ENCODE measurements at places on chromosomes 3 and 15.

- no peak for DNase-seq
These were observed 25.5 kb downstream of the CHP1 start for GRCh38 chr15:41256577-41257038.

DNA sequence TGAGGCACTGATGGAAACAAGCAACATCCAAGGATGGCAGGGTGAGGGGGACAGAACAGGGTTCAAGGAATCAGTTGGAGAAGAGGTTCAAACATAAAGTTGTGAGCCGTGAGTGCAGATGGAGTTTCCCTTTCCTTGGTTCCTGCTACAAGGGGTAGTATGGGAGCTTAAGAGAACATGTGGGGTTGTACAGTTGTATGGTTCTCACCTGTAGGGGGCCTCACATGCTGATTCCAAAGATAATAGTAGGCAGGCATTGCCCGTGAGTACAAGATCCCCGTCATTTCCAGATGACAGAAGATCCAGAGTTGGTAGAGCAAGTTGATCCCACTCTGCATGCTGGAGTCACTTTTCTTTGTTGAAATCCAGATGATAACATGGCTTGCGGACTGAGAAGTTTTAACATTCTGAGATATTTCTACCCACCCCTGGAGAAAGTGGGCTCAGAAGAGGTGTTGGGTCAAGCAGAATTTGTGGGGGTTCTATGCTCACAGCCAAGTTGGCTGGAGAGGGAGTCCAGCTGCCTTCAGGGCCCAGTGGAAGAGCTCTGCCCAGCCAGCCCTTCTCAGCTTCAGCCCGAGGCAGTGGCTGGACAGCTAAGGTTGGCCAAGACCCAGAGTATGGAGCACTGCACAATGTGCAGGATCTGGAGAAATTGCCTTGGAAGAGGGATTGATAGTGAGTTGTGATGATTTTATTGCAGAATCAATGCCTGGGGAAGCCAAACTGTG lies 141.8 kb downstream of the THSD4 start:
- no peak for DNase-seq

DNA sequence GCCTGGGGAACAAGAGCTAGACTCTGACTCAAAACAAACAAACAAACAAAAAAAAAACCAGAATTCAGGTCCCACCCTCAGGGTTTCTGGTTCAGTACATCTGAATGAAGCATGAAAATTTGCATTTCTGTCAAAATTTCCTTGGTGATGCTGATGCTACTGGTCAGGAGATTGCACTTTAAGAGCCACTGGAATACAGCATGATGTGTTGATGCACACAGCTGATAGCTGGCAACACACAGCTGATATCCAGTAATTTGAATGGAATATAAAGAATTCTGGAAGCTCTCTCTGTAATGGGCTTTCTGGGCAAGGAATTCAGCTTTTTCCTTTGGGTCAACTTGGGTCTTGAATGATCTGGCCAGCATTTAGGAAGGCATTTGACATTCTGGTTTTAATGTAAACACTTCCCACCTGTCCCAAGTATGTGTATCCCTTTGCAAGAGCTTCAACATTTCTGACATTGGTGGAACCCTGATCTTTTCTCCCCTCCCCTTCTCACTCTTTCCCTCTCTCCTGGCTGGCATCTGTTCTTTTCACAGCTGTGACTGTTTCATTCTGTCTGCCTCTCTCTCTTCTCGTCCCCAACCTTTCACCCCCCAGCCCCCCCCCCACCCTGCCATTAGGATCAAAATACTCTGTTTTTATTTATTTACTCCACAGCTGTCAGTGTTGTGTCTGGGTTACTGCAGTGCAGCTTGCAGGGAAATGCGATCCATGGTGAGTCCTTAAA lies 189.5 kb downstream of the TPRG1 start:
- no peak for DNase-seq

DNA sequence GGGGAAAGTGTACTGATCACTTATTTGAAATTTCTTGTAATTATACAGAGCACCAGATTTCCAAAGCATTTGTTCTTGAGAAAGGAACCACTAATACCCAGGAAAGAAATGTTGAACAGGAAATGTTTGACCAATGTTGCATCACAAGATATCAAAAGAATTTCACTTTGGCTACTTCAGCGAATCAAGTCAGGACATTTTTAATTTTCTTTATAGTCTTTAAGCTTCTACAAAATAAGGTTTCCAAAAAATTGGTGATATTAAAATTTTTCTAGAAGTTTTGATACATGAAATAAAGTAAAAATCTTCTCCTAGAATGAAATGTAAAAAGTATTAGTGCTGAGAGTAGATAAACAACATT lies 421.9 kb downstream of the MECOM start:
- DNase-seq, result no peak

DNA sequence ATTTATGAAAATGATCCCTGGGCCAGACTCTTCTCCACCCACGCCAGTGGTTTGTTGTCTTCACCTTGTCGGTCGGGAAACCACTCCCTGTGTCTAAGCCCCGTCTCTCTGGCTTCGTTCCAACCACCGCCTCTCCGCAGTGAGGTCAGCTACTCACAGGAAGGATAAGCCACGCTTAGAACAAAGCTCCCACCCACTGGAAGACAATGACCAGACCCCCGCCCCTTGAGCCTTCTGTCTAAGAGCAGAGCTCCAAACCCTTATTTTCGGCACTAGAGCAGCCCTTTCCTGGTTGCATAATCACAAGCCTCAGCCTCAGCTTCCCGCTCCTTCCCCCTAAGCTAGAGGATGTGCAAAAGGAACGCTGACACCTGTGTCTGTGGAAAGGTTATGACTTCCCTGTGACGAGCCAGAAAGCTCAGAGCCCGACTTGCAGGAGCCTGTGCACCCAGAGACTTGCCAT lies 114.9 kb upstream of the MEF2A start:
- no peak for DNase-seq

- DNase-seq, result no peak
These were observed 37.6 kb downstream of the ZNF148 start for GRCh38 chr3:125337506-125337905.

DNA sequence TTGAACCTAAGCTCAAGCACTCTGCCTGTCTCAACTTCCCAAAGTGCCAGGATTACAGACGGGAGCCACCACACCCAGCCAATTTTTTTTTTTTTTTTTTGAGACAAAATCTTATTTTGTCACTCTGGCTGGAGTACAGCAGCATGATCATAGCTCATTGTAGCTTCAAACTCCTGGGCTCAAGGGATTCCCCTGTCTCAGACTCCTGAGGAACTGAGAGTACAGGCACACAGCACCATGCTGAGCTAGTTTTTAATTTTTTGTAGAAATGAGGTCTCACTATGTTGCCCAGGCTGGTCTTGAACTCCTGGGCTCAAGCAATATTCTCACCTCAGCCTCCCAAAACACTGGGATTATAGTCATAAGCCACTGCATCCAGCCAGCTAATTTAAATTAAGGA lies 36.8 kb upstream of the SUCLG2 start:
- no peak for DNase-seq

DNA sequence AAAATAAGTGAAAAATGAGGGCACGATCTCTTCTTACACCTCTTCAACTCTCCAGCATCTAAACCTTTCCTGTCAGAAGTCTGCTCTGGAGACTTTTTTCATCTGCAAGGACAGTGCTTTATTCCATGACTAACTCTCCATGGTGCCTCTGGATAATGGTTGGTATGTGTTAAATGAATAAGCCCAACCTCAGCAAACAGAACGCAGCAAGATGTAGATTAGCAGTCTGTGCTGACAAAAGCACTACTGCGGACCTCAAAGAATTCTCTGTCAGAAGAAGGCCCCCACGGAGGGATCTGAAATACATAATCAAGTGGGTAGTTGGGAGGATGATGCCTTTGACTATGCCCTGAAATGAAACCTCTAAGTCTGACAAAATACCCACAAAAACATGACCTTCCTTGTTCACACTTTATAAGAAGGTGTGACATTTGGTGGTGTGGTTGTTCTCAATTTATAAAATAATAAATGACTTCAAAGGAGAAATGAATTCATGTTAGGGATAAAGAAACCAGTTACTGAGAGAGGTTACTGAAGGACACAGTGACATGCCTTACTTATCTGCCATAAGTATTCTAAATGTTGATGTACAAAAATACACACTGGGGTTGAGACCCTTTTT lies 43.2 kb upstream of the ADCY5 start:
- no peak for DNase-seq

GRCh38 chr15:29815000-29815710 lies 7.1 kb downstream of the TJP1 start:
- DNase-seq, result no peak

DNA sequence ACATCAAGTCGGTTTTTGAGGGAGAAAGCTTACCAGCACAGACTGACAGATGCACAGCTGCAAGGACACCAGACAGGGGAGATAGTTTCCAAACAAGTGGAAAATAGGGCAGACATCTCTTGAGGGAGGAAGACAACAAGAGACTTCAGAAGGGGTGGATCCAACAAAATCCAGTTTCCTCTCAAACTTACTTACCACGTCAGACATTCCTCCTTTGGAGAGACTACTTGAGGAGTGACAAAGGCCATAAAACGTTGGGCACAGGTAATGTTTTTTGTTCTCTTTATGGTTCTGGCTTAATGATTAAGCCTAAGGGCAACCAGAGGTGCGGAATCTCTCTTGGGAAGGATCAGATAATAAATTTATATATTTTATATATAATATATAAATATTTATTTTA lies 76.1 kb downstream of the CD200 start:
- DNase-seq, result no peak

DNA sequence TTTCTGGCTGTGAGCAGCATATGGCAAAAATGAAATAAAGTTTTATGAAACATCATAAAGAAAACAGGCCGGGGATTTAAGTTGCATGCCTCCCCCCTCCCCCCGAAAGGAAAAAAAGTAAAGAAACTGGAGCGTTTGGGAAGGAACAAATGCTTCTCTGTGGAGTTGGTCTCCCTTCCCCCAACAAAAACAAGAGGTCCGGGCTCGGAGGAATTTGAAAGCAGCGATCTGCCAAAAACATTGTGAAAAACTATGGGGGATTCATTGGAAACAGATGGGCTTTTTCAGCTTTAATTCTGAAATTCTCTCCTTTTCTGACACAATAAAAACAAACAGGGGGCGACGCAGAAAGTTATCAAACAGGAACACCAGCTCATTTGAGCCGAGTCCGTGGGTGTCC lies 17.0 kb downstream of the RGMA start:
- DNase-seq, result no peak

DNA sequence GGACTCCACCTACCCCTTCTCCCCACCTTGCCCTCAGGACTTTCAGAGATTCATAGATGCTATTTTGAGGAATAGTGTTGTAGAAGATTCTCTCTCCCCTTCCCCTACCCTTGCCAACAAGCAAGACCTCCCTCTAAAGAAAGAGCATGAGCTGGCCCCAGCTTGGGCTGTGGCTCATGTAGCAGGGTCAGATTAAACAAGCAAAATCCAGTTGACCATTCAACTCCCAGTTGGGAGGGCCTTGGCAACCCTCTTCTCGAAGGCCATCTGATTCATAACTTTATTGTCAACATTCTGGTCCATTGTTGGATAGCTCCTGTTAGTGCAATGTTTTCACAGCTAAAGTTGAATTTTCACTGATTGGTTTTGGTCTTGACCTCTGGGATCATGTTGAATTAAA lies 41.1 kb downstream of the TNFAIP8L3 start:
- DNase-seq, result no peak

DNA sequence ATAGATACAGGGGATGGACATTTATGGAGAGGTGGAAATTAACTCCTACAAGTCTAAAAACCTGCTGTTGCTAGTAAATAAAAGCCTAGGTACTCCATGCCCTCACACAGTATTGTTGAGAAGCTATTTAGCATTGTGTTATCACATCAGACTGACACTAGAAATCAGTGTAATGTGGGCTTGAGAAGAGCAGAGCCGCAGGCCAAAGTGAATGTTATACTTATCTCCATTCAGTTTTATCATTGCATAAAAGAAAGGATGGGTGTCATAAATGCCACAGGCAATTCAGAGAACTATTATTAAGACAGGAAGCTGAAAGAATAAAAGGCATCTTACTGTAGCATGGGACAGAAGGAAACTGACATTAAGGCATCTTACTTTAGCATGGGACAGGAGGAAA lies 13.7 kb upstream of the ISLR start:
- no peak for DNase-seq

GRCh38 chr15:32977506-32977905 lies 217.0 kb downstream of the FMN1 start:
- no peak for DNase-seq

DNA sequence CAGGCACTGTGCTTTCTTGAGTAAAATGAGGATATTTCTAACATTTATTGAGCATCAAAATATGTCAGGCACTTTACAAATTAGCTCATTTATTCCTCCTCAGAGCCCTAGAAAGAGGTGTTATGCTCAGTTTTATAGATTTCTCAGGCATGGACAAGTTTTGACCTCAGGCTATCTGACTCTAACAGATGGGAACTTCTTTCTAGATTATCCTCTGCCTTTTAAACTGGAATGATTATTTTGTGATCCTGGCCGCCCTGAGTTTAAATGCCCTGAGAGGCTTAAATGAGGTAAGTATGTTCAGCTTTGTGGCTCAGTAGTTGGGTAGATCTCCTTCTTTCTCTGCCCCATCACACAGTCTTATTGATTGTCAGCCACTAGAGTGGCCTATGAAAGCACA lies 32.3 kb upstream of the ATP1B3 start:
- no peak for DNase-seq

DNA sequence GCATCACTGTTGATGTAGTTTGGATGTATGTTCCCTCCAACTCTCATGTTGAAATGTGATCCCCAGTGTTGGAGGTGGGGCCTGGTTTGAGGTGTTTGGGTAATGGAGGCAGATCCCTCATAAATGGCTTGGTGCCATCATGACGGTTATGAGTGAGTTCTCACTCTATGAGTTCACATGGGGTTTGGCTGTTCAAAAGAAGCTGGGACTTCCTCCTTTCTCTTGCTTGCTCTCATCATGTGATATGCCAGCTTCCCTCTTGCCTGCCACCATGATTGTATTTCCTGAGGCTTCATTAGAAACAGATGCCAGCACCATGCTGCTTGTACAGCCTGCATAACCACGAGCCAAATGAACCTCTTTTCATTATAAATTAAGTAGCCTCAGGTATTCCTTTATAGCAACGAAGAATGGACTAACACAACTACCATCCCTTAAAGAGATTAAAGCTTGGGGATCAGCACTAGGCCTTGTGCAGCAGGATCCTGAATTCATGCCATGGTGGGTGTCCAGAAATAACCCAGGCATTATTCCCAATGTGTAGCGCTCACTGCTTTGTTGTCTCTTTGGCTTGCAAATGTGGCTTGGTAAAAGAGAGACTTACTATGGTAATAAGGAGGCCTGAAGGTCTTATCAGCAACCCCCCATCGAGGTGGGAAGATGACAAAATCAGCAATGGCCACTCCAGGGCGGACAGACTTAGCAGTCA lies 41.9 kb downstream of the NDUFB4 start:
- no peak for DNase-seq

GRCh38 chr3:55069950-55070349 lies 142.1 kb upstream of the LRTM1 start:
- DNase-seq, result no peak

All from nucleus accumbens (tissue), 56 donors.